ENCODE measurements at places on chromosomes 7 and 10.

DNA sequence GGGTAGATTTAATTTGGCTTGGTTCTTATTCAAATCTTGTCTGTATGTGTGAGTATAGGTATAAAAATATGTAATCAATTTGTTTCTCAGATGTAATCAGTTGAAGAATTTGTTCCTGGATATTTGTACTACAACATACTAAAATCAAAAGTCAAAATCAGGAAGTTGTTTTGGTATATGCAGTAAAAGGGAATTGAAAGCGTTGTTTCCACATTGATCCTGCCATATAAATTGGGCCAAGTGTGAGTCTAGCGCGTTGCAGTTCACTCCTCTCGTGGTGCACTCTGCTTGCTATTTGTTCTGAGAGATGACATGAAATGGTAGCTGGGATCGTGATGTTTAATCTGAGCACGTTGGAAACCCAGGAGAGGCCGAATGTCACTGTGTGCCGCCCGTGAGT is 55.9 kb downstream of the SHH start:
- DNase-seq = no peak

- DNase-seq = no peak
Measured at GRCh38 chr10:102024799-102025198, 31.2 kb downstream of the ARMH3 start.

GRCh38 chr10:123013456-123014419 is 4.9 kb downstream of the ACADSB start:
- no peak for DNase-seq

DNA sequence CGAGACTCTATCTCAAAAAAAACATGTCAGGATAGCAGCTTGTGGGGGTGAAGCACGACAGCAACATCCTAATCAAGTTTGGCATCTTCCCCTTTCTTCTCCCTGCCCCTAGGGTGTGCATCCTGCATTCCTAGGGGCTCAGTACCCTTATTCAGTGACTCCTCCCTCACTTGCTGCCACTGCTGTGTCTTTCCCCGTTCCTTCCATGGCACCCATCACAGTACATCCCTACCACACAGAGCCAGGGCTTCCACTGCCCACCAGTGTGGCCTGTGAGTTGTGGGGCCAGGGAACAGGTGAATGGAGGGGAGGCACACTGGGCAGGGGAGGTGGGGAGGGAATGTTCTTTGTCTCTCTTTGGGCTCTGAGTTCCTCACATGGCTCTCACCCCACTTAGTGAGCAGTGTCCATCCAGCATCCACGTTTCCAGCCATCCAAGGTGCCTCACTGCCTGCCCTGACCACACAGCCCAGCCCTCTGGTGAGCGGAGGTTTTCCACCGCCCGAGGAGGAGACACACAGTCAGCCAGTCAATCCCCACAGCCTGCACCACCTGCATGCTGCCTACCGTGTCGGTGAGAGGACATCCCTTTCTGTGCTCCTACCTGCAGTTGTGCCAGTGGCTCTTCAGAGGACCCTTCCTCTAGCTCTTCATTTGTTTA is 11.4 kb downstream of the NDST2 start:
- no peak for DNase-seq
